ENCODE measurements at places on chromosomes 6 and 20.

GRCh38 chr6:15496345-15497131 lies 166.3 kb downstream of the DTNBP1 start:
- no peak for DNase-seq

DNA sequence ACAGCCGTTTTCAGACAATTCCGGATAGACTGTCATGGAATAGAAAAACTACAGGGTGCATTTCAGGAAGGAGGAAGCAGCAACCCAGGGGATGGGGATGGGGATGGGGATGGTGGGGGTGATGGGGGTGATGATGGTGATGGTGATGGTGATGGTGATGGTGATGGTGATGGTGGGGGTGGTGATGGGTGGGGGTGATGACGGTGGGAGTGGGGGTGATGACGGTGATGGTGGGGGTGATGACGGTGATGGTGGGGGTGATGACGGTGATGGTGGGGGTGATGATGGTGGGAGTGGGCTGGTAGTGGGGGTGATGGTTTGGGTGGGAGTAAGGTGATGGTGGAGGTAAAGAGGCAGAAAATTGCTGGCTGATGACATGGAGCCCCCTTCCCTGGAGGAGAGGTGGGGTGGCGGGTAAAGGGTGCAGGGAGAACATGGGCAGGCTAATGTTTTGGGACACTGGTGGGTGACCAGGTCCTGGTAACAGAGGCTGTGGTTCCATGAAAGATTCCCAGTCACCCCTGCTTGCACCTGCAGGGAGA lies 17.5 kb downstream of the LAMA5 start:
- DNase-seq = no peak

DNA sequence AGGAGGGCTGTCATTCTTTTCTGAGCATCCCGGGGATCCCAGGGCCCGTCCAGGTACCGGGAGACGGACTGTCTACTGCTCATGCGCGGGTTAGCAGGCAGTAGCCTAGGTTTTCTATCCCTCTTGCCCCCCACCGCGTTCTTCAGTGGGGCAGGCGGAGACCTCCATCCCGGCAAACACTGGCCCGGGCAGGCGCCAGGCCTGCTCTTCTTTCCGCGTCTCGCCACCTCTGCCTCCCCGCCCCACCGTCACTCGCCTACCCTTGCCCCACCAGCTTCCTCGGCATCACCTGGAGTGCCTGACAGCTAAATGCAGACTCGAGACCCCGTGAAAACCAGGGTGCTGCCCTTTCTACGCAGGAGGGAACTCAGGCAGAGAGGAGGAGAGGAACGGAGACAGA lies 1937.7 kb upstream of the DEFB115 start:
- no peak for DNase-seq

- DNase-seq = no peak
These were observed 232.4 kb downstream of the BMP7 start for GRCh38 chr20:57034001-57034400.

DNA sequence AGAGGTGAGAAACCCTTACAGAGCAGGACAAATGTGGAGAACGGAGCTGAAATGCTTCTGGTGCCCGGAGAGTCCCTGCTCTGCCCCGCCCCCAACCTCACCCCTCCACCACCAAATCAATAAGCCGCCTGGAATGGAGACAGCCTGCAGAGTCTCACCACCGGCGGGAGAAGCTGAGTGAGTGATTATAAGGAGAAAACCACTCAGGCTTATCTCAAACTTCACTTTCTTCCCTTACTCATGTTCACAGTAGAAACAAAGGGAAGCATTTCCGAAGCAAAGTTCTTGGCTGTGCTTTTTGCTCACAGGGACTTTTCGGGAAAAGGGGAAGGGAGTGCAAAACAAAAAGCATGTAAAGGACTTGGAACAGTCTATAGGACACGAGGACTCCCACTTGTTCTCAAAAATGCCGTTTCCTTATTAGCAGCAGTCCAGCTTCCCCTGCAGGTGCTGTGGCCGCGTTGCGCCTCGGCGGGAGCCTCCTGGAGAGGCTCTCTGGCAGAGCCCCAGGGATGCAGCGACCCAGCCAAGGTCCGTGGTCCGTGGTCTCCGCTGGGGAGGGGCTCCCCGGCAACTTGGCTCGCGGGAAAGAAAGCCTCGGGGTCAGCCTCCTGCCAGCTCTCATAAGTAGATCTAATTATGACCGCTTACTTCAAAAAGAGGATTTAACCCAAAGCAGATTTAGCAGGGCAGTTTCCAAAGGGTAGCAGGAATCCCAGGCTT lies 64.8 kb upstream of the TMEM30A start:
- no peak for DNase-seq

- DNase-seq = no peak
These were observed 24.6 kb downstream of the SPATA2 start for GRCh38 chr20:49890471-49891361.

DNA sequence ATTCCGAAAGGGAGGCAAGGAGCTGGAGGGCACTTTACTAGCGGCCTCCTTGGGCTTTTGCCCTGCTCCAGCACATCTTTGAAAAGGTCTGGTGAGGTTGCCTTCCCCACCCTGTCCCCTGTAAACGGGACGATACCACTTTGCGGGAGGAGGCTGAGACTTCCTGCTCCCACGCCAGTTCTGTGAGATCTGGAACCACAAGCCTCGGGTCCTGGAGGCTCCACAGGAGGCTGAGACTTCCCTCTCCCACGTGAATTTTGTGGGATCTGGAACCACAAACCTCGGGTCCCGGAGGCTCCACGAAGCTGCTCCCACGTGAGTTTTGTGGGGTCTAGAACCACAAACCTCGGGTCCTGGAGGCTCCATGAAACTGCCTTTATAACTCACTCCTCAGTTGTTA lies 209.3 kb downstream of the DLL1 start:
- no peak for DNase-seq

GRCh38 chr20:57953638-57954037 lies 243.8 kb upstream of the PMEPA1 start:
- no peak for DNase-seq

Data from GM12892 (cell line).